ENCODE measurements at places on chromosomes 4 and X. TPM values are rescaled to one million over a fixed set of nuclear protein-coding genes. Genes with fewer than 3 reads are reported as not detected.

DNA sequence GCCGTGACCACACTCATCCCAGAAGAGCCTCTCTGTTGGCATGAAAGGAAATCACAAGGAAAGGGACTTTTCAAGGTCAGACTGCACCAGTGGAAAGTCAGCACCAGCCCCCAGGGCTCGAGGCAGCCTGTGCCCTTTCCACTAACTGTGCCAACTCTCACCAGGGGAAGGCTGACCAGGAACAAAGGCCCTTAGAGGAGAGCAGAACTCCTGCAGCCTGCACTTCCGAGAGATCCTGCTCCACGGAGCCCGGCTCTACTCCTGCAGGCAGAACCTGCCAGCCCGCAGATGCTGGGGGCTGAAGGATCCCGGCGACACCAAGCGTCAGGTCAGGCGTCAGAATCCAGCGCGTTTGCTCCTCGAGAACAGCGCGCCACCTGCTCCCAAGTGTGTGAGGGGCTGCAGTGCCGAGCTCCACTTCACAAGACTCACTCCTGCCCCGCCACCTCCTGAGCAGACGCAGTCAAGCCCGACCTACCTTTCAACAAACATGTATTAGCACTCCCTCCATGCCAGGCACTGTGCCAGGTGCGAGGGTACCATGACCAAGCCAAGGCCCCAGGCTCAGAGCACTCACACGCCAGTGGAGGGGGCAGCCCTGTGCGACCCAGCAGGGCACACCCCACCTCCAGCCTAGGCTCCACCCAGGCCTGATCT is 13.6 kb upstream of the HELT start:
- peak; percentile 23 for DNase-seq

Gene RLIM
- total RNA-seq: 20.6 TPM

- DNase-seq: no peak
Measured at GRCh38 chrX:17923546-17923945, 62.4 kb upstream of the RAI2 start.

DNA sequence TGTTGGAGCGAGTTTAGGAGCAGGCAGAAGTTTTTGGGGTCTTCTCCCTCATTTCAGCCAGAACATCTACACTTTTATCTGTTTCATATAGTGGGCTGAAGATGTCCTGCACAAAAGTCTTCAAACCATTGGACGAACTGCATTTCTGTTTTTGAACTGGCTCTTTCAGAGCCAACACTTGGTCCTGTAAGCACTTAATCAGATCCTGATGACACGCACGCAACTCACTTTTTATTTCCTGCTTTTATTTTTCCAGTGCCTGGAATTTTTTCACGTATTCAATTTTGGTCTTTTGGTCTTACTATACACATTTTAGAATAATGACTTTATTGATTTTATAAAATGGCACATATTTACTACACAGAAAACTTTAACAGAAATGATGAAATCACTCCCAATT is 40.2 kb upstream of the NKX3-2 start:
- DNase-seq: no peak
